ENCODE measurements at places on chromosomes 2 and 18.

GRCh38 chr2:201171259-201171814, 11.6 kb upstream of the CASP10 start:
- DNase-seq: no peak

GRCh38 chr2:160208655-160209515, 8.8 kb upstream of the ITGB6 start:
- no peak for DNase-seq

DNA sequence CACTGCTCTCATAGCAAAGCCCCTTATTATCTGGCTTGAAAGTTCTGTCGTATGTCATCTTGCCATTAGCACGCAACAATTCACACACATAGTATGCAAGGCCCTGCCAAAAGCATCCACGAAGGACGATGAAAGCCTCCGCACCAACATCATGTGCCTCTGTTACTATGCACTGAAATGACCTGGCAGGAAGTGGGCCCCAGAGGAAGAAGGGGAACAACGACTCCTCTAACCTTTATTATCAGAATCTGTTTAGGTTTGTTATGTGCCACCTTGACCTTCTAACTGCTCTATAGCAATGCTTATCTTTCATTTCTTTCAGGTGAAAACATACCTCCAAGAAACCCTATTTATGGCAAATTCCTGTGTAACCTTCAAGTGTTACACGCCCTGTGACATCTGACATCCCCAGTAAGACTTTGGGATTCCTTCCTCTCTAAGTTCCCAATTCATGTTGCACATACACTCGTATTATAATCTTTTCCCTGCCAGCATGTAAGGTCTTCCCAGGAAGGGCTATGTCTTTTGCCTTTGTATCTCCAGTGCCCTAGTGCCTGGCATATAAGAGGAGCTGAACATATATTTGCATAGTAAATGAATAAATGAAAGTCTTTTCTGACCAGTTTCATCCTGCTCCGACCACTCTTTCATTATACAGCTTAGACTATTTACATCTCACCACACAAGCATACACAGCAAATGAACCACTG, 7.0 kb upstream of the NDUFV2 start:
- no peak for DNase-seq

GRCh38 chr2:229882583-229882982, 39.2 kb downstream of the TRIP12 start:
- DNase-seq: no peak

DNA sequence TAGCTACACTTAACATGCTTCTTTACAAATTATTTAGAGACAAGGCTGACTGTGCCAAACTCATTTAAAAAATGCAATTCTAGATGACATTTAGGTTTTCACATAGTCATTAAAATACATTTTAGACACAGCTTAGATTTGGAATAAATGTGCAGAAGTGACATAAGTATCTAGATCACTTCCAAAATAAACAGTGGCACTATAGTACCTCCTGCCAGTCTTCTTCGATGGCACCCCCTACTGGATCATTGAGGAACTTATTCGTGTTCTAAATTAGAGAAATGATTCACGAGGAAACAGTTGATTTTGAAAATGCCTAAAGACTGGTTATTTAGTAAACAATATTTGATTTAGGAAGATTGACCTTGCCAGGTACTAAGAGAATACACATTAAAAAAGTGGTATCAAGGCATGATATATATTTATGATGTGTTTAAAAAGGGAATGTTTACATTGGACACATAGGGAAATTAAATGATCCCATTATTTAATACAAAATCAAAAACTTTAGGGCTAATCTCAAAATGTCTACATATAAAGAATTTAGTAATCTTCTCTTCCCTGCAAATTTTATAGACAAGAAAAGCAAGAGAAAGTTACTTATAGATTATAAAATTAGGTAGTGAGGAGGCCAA, 323.9 kb downstream of the XIRP2 start:
- DNase-seq: peak; percentile 76

DNA sequence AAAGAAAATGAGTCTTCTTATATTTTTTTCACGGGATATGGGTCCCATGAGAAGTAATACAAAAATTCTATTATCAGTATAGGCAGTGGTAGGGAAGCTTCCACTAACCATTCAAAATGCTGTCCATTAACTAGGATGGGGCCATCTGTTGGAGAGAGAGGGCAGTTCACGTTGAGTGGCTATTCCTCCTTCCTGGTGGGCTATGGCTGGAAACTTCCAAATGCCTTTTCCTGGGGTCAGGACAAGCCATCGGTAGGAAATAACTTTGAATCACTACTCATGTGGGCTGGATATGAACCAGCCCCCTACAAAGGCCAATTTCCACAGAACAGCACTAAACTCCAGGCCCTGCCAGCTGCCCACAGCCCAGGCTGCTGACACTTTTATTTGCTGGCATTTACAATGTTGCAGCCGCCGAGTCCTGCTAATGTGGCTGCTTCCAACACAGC, 156.1 kb upstream of the HNRNPA3 start:
- DNase-seq: no peak

GRCh38 chr2:10186868-10187535, 64.5 kb downstream of the RRM2 start:
- DNase-seq: no peak

- no peak for DNase-seq
Measured at GRCh38 chr18:2304378-2305175, 266.7 kb downstream of the METTL4 start.

GRCh38 chr2:193695367-193695766, 1500.6 kb upstream of the TMEFF2 start:
- peak; percentile 7 for DNase-seq

GRCh38 chr2:23330214-23330613, 54.8 kb upstream of the KLHL29 start:
- DNase-seq: no peak

- DNase-seq: no peak
Measured at GRCh38 chr18:71798986-71799673, 745.0 kb downstream of the CBLN2 start.

GRCh38 chr2:149884871-149885270, 297.3 kb upstream of the MMADHC start:
- DNase-seq: no peak

GRCh38 chr18:37408676-37409265, 156.8 kb downstream of the CELF4 start:
- DNase-seq: no peak

DNA sequence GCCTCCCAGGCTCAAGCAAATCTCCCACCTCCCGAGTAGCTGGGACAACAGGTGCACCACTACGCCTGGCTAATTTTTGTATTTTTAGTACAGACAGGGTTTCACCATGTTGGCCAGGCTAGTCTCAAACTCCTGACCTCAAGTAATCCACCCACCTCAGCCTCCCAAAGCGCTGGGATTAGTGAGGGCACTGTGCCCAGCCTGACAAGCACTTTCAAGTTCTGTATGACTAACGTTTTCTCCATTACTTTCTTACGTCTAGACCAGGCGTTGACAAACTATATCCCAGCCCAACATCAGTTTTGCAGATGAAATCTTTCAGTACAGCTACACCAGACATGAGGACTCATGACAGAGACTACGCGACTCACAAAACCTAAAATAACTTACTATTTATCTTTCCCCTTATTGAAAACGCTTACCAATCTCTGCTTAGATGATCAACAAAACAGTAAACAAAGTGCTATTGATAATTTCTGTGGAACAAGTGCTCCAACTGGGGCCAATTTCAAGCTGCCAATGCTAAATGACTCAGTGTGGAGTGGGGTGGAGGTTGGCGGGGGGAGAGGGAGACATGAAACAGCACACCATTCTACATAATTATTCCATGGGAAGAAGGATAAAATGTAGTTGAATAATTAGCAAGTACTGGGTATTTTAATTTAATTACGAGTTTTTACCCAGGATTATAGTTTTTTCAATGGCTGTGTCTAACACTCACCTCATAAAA, 59.1 kb downstream of the SAP130 start:
- DNase-seq: no peak

DNA sequence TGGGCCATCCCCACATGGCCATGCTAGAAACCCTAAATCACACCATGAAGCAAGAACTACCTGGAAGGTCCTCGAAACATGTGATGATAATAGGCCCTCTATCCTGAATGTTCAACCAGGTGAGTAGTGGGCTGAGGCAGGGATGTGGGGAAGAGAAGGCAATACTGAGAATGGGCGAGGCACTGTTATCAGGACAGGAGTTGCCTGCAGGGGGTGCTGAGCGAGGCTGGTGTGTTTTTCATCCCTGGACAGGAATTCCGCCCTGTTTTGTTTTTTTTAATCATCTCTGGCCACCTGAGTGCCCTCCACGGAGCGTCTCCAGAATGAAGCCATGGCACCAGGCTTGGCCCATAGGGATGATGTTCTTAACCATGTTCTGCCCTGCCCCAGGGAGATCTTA, 103.0 kb upstream of the SOX11 start:
- DNase-seq: no peak

- DNase-seq: no peak
Measured at GRCh38 chr18:60358516-60358915, 14.1 kb downstream of the MC4R start.

DNA sequence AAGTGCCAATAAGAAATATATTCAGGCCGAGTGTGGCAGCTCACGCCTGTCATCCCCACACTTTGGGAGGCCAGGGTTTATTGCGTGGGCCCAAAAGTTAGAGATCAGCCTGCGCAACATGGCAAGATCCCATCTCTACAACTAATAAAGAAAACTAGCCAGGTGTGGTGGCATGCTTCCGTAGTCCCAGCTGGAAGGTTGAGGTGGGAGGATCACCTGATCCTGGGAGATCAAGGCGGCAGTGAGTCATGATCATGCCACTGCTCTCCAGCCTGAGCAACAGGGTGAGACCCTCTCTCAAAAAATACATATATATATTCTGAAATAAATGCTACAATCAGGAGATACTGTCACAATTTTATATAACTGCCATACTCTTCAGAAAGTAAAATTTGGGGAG, 1604.8 kb upstream of the NXPH2 start:
- DNase-seq: no peak

- DNase-seq: no peak
Measured at GRCh38 chr2:120817136-120817955, 81.7 kb downstream of the GLI2 start.

- DNase-seq: peak; percentile 72
Measured at GRCh38 chr2:127408004-127408806, 10.0 kb upstream of the PROC start.

- DNase-seq: no peak
Measured at GRCh38 chr2:189824694-189825396, 40.6 kb downstream of the PMS1 start.

GRCh38 chr18:8709248-8710059, 4.1 kb downstream of the MTCL1 start:
- DNase-seq: no peak

DNA sequence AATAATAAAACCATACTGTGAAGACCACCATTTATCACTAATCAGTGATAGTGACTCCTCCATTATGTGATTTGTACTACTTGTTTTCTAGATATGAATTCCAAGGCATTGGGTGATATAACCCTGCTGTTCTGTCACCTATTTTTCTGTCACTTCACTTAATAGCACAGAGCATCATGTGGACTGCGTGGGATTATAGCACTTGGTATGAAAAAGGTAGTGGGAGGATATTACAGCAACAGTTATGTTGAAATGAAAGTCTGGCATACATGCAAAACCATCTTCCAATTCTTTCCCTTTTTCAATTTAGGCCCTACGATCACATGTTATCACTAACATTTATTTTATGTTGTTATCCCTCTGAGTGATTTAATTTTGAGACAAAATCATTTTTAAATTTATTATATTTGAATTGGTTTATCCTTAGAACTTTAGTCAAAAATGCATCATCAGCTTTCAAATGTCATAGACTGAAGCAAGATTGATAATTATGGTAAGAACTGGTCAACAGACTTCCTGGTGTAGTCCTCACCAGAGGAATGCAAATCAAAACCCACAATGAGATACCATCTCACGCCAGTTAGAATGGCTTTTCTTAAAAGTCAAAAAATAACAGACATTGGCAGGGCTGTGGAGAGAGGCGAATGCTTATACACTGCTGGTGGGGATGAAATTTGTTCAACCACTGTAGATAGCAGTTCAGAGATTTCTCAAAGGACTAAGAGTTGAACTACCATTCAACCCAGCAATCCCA, 242.6 kb downstream of the IKZF2 start:
- no peak for DNase-seq

- no peak for DNase-seq
Measured at GRCh38 chr2:208278549-208278948, 12.5 kb downstream of the PIKFYVE start.

DNA sequence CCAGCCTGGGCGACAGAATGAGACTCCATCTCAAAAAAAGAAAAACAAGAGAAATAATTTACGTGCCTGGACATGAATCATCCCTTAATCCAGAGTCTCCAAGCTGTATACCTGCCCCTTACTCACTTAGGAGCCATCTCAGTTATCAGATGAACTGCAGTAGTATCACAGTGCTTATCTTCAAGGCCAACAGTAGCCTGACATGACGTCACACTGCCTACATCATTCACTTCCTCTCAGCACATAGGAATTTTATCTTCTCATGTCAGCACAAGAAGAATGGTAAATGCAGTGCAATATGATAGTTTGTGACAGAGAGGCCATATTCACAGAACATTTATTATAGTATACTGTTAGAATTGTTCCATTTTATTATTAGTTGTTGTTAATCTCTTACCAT, 216.6 kb downstream of the SS18 start:
- no peak for DNase-seq

- DNase-seq: no peak
Measured at GRCh38 chr2:10329880-10330699, 27.4 kb downstream of the HPCAL1 start.

GRCh38 chr2:109607766-109608165, 6.0 kb downstream of the SEPTIN10 start:
- no peak for DNase-seq

DNA sequence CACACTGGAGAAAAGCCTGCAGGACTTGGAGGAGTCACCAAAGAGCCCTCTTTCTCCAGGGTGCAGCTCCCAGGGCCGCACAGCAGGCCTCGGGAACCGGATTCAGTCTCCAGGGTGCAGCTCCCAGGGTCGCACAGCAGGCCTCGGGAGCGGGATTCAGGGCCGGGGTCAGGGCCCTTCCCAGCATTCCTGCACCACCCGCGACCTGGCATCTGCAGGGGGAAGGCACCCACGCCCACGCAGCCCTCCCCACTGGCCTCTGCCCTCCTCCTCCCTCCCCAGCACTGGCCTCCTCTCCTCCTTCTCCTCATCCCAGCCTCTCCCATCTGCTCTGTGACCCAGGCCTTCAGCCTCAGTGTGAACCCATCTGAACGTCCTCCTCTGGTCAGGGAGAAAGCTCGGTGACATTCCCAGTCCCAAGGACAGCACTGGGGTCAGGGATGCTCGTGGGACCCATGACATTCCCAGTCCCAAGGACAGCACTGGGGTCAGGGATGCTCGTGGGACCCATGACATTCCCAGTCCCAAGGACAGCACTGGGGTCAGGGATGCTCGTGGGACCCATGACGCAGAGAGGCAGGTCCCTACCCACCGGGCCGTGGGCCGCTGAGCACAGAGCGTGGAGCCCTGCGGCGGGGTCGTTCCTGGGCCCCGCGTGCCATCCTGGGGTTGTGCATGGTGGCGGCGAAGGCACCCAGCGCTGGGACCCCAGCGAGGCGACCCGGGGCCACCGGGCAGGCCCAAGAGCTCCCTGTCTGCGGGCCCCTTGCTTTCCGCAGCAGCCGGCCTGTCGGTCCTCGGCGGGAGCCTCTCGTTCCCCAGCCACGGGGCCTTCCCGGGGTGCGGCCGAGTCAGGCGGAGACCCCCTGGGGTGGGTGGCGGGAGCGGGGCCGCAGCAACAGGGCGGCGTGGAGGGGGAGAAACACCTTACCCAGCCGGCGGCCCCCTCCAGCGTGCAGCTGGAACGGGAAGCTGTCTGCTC, 550.2 kb upstream of the SALL3 start:
- DNase-seq: no peak

- DNase-seq: no peak
Measured at GRCh38 chr18:21629089-21629832, 17.1 kb downstream of the SNRPD1 start.

- DNase-seq: no peak
Measured at GRCh38 chr18:62611453-62612288, 88.8 kb downstream of the ZCCHC2 start.

Measured in KG1 (cell line).